ENCODE measurements at places on chromosomes 16 and 17.
A peak's percentile ranks its signal among the peaks of the same experiment; 100 is the strongest.

DNA sequence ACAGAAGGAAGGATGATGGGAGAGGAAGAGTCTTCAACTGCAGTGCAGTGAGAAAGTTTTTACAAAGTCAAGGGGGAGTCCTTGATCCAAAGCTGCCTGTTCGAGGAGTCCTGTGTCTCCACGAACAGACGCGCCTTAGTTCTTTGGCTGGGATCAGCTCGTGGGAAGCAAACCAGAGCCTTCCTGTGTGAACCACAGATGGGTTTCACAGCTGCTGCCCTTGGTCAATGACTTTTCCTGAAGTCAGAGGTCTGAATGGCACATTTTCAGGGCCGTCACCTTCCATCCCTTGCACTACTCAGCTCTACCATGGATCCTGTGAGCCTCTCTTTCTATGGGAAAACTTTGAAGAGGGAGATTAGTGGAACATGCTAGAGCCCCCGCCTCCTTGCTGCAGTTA is 4.2 kb upstream of the SBK1 start:
- no peak for DNase-seq

GRCh38 chr16:89052191-89052889 is 41.3 kb upstream of the ACSF3 start:
- no peak for DNase-seq

DNA sequence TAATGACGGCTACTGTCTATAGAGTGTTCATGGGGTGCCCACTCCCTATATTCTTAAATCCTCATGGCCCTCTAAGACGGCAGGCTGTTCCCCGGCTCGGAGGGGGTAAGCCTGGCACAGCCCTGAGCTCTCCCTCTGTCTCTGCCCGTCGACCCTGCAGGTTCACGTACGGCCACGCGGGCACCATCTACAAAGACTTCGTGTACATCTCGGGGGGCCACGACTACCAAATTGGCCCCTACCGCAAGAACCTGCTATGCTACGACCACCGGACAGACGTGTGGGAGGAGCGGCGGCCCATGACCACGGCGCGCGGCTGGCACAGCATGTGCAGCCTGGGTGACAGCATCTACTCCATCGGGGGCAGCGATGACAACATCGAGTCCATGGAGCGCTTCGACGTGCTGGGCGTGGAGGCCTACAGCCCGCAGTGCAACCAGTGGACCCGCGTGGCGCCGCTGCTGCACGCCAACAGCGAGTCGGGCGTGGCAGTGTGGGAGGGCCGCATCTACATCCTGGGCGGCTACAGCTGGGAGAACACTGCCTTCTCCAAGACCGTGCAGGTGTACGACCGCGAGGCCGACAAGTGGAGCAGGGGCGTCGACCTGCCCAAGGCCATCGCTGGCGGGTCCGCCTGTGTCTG is 13.2 kb downstream of the KLHL36 start:
- DNase-seq: no peak

DNA sequence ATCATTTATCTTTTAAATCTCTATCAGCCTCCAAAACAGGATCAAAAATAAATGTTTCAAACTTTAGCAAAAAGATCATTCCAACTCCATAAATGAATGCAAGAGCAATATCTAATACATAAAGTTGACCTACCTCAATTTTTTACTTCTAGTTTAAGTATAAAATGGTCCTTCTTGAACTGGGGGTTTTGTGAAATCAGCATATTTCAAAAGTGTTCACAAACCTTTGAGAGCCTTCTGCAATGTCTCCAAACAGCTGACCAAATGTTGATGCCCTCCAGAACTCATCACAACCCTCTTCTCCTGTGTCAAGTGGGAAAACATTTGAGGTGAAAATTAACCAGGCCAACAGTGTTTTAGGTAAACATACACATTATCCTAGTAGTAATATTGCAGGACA is 7.7 kb downstream of the MED1 start:
- no peak for DNase-seq

DNA sequence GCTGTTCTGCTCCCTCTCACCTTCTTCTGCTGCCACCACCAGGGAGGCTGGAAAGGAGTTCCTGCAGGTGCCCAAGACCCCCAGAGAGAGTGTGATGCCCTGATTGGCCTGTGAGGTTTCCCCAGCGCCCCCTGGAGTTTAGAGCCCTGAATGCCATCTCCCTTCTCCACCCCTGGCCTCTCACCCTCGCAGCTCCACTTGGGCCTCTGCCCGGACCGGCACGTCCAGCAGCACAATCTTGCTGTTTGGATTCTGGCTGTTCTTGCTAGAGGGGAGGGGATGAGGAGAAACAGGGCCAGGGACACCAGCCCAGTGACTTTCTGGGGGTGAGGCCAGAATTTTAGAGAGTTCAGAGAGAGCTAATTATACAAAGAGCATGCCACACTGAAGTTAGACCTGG is 12.5 kb upstream of the FAM171A2 start:
- no peak for DNase-seq

DNA sequence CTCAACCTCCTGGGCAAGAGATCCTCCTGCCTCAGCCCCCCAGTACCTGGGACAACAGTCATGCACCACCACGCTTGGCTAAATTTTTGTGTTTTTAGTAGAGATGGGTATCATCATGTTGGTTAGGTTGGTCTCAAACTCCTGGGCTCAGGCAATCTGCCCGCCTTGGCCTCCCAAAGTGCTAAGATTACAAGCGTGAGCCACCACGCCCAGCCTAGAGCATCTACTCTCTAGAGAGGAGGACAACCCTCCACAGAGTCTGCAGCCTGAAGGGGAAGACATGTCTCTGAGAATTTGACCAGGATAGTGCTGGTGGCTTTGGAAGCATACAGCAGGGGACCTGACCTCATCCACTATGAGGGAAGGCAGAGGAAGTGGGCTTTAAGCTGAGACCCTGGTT is 4.7 kb upstream of the GRB2 start:
- DNase-seq: no peak

DNA sequence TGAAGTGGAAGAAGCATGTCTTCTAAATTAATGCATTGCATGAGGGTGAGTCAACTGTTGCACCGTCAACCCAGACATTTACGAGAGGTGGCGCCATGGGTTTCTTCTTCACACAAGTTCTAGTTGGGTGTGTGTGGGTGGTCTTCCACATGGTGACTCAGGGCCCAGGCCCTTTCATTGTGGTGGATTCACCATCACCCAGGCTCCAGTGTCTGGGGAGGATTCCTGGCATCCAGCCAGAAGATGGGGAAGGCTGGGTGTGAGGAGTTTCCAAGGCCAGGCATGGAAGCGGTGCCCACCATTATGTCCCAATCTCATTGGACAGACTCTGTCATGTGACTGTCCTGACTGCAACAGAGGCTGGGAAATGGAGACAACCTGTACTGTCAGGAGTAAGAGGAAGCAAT is 21.4 kb upstream of the JPH3 start:
- no peak for DNase-seq

- DNase-seq: no peak
Measured at GRCh38 chr16:84109598-84110335, 7.0 kb downstream of the MBTPS1 start.

- no peak for DNase-seq
Measured at GRCh38 chr17:39187152-39187830, 10.2 kb downstream of the CACNB1 start.

DNA sequence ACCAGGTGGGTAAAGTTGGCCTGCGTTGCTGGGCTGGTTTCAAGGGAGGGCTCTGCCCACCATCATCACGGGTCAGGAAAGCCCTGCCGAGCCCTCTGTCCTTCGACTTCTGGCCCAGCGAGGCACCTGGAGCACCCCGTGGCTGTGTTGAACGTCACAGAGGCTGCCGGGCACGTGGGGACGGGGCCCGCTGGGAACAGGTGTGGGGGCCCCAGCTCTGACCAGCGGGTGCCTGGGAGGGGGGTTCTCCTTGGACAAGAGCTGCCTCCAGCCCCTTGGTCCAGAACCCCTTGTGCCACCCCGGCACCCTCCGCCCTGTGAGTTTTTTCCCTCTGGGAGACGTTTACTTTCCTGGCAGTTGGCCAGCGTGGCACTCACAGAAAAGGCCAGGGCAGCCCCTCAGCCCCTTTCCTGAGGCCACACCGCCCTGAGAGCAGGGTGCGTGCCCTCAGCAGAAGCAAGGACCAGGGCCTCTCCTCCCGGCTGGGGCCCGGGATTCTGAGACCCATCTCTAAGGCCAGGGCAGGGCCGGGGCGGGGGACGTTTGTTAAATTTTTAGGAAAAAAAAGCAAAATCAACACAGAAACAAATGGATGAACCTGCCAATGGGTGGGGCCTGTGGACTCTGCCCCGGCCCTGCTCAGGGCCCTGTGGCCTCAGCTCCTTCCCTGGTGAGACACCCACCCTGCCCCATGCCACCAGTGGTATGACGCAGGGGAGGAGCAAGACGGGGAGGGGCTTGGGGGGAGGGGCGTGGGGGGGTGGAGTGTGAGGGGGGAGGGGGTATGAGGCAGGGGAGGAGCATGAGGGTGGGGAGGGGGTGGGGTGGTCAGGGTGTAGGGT is 31.3 kb upstream of the GNG13 start:
- no peak for DNase-seq

DNA sequence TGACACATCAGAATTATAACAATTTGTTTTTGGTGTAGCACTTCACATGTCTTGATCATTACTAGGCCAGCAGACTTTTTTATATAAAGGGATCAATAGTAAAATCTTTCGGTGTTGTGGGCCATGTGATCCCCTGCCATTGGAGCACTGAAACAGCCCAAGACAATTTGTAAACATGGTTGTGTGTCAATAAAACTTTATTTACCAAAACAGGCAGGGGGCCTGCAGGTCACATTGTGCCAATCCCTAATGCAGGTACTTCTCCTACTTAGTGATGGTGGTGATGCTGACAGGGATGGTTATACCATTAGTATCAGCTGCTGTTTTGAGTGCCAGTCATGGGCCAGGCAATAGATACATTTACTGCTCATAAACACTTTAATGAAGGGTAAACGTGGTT is 319.9 kb downstream of the SNX29 start:
- no peak for DNase-seq

- no peak for DNase-seq
Measured at GRCh38 chr16:87812200-87812656, 46.4 kb upstream of the KLHDC4 start.

DNA sequence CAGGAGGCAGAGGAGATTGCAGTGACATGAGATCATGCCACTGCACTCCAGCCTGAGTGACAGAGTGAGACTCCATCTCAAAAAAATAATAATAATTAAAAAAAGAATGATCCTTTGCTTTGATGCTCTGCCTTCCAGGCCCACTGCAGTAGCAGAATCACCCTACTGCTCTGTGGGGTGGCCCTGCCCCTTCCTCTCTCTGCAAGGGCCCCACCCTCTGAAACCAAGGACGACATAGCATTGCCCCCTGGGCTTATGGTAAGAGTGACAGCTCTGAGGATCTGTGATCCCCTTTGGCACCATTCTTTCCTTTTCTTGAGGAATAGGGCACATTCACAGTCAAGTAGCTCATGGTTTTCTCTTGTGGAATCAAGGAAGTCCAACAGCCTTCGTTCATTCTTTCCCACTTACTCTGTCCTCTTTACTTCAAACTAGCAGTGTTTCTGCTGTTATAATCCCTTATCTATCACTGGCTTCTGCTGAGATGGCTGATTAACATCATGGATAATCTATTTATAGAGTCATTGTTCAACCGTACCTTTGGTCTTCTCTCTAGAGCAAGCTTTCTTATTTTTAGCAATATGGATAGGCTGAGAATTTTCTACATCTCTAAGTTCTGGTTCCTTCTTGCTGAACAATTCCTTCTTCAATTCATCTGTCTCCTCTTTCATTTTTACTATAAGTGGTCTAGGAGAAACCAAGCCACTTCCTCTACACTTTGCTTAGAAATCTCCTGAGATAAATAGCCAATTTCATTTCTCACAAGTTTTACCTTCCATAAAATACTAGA is 14.1 kb downstream of the RAD51C start:
- DNase-seq: no peak

DNA sequence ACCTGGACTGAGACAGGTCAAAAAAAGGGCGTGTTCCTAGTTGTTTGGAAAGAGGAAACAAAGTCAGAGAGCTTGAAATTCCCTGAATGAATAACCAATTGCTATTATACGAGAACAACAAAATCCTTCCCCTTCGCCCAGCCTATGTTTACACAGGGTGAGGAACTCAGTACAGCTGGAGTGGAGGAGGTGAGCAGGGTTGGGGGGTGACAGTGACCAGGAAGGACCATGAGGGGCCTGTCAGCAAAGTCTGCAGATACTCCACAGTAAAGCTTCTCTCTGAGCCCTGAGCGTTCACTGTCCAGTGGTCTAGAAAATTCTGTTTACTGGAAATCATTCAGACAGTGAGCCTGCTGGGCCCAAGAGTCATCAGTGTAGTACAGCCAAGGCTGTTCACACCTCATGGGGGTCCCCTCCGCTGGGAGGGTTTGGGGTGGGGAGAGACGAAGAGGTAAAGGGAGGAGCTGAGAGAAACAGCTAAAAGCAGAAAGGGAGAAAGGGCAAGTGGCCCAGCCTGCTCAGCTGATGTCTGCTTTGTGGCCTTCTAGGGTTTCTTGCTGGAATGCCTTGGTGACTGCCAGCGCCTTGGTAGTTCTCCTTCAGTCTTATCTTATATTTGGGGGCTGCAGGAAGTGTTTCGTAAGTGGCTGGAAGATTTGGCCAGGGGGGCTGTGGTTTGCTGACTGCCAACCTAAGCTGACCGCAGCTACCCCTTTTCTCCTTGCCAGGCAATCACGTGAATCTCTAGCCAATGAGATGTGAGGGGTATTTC is 5.7 kb downstream of the DUSP3 start:
- no peak for DNase-seq

GRCh38 chr16:86050591-86051367 is 151.8 kb downstream of the IRF8 start:
- DNase-seq: no peak

GRCh38 chr17:79798299-79799173 is 1.7 kb upstream of the CBX8 start:
- no peak for DNase-seq

GRCh38 chr16:88773812-88774291 is 11.2 kb downstream of the PIEZO1 start:
- peak; percentile 85 for DNase-seq

All from HCEC 1CT (cell line).